ENCODE measurements at places on chromosomes 16 and 17.

GRCh38 chr16:54194334-54194743 lies 92.2 kb downstream of the IRX3 start:
- no peak for DNase-seq

- no peak for DNase-seq
These were observed 41.0 kb downstream of the MAF start for GRCh38 chr16:79559532-79559931.

GRCh38 chr17:17345686-17346427 lies 42.7 kb downstream of the NT5M start:
- no peak for DNase-seq

DNA sequence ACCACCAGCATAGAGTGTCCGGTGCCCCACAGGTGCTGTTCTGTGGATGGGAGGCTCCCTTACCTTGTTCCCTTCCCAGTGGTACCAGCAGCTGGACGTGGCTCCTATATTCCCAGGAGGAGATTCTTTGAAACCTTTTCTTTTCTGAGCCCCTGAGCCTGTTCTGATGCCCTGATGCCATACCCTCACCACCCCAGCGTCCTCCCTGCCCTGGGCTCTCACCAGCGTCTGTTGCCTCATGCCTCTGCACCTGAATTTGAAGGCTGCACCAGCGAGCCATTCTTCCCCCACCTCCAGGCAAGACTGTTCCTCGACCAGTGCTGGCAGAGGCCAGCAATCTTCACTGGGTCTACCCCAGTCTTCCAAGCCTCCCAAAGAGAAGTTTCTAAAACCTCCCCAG lies 505 bp downstream of the SOST start:
- no peak for DNase-seq

DNA sequence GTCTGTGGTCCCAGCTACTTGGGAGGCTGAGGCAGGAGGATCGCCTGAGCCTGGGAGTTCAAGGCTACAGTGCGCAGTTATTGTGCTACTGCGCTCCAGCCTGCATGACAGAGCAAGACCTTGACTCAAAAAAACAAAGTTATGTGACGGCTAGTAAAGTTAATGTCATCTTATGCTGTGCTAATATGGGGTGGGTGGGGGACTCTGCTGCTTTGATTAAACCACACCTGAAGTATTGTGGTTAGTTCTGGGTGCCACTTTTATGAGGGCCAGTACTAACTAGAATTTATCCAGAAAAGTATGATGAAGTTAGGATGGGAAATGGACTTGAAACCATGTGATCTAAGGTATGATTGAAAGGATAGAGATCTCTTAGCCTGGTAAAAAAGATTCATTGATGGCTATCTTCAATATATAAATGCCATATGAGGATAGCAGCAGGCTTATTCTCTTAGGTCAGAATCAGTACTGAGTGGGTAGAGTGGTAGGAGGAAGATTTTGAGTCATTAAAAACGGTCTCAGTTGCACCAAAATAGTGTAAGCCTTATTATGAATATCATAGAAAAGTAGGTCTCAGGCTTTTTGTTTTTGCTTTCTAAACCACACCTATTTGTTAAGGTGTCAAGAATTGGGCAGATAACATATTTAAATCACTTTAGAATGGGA lies 5.6 kb downstream of the WSB1 start:
- DNase-seq = no peak

DNA sequence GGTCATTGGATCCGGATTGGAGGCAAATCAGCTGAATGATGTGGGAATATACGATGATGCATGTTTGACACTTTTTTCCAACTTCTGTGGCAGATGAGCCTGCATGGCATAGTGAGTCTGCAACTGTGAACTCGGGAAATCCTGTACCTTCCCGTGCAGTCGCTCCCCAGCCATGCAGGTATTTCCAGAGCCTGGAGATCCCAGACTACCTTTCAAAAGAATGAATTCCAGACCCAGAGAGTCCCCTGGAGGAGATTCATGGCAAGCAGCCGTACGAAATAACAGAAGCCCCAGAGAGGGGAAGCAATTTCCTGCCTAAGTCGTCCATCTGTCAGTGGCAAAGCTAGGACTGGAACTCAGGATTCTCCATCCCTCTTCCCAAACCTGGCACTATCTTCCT lies 75.7 kb upstream of the FAM20A start:
- no peak for DNase-seq

Data from stimulated activated CD4-positive, alpha-beta T cell treated with anti-CD3 and anti-CD28 coated beads, Interleukin-12 subunit alpha, Interleukin-12 subunit beta, amount 100 ng/mL, for 24 hours (primary cell).